ENCODE measurements at places on chromosomes 7 and 10.

DNA sequence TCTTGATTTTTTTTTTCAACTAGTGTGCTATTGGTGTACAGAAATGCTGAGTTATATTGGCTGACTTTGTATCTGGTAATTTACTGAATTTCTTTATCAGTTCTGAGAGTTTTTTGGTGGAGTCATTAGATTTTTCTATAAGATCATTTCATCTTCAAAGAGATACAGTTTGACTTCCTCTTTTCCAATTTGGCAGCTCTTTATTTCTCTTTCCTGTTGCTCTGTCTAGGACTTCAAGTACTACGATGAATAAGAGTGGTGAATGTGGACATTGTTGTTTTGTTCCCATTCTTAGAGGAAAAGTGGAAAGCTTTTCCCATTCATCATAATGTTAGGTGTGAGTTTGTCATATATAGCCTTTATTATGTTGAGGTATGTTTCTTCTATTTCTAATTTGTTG lies 50.2 kb downstream of the LOXL4 start:
- DNase-seq = no peak

GRCh38 chr7:150408393-150409299 lies 29.5 kb downstream of the ZNF775 start:
- DNase-seq = no peak

DNA sequence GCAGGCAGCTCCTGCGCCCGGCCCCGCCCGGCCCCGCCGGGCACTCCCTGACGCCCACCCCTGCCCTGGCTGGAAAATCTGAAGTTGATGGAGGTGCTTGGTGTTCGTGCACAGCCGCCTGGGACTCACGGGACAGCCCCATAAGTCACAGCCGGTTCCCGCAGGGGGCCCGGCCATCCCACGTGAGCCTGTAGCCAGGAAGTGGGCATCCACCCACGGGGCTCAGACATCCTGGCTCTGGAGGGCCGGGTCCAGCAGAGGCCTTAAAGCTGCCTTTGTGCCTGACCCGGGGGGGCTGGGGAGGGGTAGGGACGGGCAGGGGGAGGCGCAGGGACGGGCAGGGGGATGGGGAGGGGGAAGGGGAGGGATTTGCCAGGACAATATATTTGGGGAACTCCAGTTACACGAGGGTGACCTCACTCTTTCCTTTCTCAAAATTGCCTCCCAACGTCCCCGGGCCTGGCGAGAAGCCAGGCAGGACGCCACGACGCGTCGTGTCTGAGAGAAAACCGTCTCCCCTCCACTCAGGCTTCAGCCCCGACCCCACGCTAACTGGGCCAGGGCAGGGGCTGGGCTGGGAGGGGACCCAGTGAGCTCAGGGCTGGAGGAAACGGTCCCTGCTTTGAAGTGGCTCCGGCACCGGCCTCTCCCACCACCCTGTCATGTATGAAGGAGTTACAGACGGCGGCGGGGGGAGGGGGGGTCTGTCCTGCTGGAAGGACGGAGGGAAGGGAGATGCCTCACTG lies 82.1 kb upstream of the PDGFA start:
- no peak for DNase-seq

DNA sequence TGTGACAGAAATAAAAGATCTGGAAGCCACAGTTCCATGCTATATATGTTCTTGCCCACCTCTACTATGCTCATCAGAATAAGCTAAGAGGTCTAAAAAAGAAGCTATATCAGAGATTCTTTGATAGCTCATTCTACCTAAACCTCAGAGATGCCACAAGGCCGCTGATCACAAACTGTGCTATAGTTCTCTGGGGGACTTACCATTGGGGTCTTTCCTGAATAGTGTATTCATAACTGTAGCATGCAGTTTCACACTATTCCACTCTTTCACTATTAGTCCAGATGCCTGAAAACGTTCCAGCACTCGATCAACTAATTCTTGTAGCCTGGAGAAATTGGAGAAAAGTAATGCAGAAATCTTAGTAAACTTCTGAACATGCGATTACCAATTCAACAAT lies 44.5 kb upstream of the SPOCK2 start:
- DNase-seq = no peak

DNA sequence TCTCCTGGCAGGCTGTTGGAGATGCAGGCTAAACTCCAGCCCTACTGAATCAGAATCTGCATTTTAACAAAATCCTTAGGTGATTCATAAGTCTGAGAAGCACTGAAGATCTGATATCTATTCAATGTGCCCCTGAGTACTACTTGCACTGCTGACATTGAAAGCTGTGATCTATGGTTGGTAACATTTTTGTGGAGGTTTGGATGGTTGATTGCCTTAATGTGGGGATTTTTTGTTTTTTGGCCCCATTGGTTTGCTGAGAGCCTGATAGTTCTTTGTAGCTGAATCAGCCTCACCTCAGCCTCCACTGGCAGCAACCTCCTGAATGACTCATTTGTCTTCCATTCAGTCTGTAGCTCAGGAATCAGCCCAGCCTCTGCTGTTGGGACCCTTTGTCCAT lies 14.7 kb upstream of the LRRN3 start:
- no peak for DNase-seq
